Activated T-cell treated with anti-CD3 and anti-CD28 coated beads for 1 hour (primary cell): ENCODE measurements at places on chromosomes 11 and 22.

GRCh38 chr11:94641167-94641761, 74.1 kb downstream of the PIWIL4 start:
- DNase-seq, result no peak

GRCh38 chr22:22913989-22914388, 26.4 kb downstream of the IGLL5 start:
- no peak for DNase-seq

GRCh38 chr11:133443206-133443747, 89.0 kb downstream of the OPCML start:
- DNase-seq, result no peak

DNA sequence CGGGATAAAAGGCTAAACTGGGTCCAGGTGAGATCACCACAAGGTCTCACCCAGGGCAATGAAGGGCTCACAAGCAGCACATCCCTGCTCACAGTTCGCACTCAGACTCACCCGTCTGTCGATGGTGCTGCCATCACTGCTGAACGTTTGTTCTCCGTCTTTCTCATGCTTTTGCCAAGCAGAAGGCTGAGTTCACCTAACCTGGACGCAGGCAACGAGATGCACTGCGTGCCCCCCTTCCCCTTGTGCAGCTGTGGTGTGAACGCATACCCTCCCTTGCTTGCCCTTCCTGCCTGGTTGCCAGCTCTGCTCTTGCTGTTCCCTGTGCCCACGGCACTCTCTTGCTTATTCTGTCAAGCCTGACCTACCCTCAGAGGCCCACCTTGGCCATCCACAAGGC, 18.0 kb downstream of the KCTD21 start:
- DNase-seq, result no peak

DNA sequence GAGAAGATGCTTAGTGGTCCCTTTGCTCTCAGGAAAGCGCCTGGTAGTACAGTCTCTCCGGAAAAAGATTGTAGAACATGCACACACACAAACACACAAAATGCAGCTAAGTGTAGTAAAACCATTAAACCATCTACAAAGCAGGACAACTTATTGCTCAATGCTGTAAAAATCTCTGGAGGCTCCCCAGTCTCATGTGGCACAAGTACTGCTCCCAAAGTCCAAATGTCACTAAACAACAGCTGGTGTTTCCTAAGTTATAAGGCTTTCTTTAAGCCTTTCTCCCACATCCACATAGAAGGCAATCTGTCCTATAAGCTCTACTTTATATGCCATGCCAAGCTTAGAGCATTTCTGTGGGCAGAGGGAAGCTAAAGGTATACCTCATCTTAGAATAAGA, 32.9 kb downstream of the CDON start:
- no peak for DNase-seq

GRCh38 chr11:83649528-83649855, 363.3 kb upstream of the CCDC90B start:
- DNase-seq, result no peak
